Anterior cingulate cortex (tissue), 58 donors: ENCODE measurements at places on chromosomes 4 and X.

DNA sequence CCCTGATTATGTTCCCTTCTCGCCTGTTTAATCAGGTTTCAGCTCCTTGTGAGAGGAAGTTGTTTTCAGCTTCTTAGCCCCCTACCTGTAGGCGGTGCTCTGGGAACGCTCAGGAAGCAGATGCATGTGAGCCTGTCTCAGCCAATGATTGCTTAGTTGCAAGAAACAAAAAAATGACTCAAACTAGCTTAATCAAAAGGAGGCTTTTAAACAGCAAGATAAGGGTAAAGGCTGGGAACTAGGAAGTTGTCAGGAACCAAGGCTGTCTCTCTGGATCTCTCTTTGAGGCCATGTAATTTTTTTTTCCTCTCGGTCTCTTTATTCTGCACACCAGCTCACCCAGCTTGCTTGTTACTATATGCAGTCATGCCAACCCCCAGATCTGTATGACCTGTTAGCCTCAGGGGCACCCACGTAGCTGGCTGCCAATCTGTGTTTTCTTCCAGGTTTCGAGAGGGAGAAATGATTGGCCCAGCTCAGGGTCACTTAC is 109.1 kb downstream of the PTTG2 start:
- no peak for DNase-seq

DNA sequence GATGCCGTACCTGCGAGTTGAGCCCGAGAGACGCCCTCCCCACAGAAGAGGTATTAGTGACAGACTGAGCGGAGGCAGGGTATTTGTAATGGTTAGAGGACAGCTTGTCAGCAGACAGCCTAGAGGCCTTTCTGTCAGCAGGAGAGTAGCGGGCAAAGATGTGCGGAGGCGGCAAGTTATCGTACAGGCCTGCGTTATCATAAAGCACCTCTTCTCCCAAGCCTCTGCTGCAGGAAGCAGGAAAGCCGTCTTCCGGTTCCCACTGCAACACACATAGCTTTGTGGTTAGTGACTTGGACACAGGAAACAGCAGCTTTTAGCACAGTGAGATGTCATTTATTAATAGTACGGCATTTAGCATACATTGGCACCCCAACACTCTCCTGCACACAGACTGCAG is 158.3 kb downstream of the AFAP1 start:
- no peak for DNase-seq

GRCh38 chrX:97168646-97169045 is 284.9 kb downstream of the RPA4 start:
- no peak for DNase-seq

GRCh38 chr4:72817012-72817411 is 248.0 kb upstream of the ADAMTS3 start:
- no peak for DNase-seq

GRCh38 chr4:122434285-122434684 is 22.2 kb downstream of the IL2 start:
- no peak for DNase-seq

DNA sequence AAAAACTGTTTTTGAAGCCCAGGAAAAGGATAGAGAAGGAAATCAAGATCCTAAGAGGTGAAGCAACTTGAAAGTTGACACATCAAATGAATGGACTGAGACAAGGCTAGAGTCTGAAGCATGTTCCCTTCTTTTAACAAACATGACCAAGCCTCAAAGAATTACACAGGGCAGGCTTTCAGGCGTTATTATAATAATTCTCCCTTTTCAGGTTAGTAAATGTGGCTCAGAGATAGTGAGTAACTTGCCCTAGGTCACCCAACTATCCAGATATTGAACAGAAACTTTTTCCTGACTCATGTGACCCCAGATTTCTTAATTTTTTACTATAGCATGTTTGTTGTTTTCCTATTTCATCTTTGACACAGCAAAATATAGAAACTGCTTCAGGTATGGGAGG is 91.7 kb downstream of the PPP1R2C start:
- no peak for DNase-seq

DNA sequence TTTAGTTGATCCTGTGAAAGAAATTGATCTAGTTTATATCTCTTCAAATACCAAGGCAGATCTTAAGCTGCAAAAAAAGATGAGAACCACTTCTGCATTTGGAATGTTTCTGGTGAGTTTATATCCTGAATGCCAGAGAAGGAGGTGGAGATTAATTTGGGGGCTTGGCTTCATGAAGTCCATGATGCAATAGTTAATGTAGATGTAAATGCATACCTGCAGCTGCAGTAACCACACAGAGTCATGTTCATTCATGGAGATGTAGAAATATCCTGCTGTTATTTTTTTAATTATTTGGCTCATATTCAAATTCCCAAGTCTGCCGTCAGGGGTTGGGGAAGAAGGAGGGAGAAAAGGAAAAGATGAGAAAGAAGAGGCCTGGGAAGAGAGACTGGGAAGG is at the start of gene SULT1E1:
Gene SULT1E1 (minus strand): TSS at position 94 of the 400 bp plus-strand sequence. CDS start 2,501 bp downstream, outside the sequence.
- DNase-seq = no peak

DNA sequence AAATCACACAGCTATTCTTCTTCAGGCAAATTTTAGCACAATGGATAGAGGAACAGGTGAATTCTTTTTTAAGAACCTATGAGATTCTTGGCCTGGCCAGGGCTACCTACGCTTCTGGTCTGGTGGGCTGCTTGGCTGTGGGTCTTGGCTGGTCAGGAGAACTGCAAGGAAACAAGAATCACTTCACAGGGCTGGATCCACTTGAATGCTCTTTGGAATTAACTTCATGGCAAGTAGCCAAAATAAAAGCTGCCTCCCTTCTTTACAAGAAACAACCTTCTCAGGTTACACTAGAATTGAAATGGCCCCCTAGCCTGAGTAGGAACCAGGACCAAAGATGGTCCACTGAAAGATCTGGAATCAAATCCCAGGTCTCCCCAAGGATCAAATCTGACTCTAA is 519.1 kb downstream of the IQCM start:
- no peak for DNase-seq

GRCh38 chrX:134711135-134711921 is 53.1 kb upstream of the PLAC1 start:
- DNase-seq = no peak

DNA sequence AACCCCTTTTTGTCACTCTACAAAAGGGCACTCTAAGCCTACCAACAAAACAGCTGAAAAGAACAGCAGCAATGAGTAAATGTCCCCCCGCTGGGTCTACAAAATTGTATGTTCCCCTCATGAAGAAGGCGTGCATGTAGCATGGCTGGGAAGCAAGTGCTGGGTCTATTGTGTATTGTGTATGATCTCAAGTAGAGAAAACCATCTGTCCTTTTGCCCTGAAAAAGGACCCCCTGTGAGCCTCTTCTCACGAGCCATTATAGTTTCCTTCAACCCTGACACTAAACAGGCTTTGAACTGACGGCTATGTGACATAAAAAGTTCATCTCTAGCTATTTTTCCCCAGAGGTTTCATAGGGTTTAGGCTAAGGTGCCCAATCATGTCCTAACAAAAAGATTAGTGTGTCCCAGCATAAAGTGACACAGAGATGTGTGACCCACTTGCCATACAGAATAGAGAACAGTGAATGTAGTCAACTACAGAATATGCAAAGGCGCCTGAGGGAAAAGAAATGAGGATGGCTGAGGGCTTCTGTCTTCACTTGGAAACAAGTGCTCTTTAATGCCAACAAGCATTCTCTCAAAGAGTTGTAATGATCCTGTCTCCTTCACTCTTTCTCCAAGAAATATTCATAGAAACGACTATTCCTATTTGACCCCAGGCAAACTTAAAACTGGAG is 27.3 kb downstream of the COL25A1 start:
- DNase-seq = no peak

GRCh38 chrX:1945879-1946278 is 331.0 kb downstream of the ASMT start:
- no peak for DNase-seq

DNA sequence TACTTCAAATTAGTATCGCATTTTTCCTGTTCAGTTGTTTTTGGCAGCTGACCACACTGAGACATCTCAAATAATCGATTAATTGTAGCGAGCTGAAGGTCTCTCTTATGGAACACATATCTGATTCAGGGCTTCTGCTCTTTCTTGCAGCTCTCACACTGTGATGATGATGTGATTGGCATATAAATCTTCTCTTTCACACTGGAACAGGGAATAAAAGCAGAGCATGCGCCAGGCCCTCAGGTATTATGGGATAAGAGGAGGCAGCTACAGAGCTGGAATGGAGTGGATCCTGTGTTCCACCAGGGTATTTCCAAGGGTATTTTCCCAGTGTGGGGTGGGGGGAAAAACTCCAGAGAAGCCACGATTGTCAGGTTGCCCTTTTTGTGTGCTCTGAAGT is 265.4 kb upstream of the CASK start:
- DNase-seq = no peak

- DNase-seq = no peak
These were observed 211.1 kb upstream of the NUDT6 start for GRCh38 chr4:123133397-123134050.

GRCh38 chrX:35728481-35728880 is 69.7 kb upstream of the MAGEB16 start:
- DNase-seq = no peak

GRCh38 chr4:138861135-138861534 is 154.4 kb upstream of the NOCT start:
- DNase-seq = no peak

- no peak for DNase-seq
These were observed 37.2 kb downstream of the MTM1 start for GRCh38 chrX:150605603-150606002.

DNA sequence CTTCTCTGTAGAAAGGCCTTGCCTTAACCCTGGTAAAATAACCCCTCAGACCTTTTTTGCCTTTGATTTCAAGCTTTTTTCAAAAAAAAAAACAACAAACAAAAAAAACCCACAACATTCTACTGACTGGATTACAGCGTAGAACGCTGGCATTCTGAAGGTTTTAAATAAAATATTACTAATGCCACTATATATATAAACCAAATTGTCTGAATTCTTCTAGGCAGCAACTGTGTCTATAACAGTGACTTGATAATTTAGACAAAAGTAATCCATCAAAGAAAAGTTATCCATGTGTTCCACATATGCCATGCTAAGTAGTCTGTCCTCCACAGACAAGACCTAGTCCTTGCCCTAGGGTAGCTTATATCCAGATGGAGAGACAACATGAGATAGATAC is 33.6 kb upstream of the CXCL8 start:
- no peak for DNase-seq

- DNase-seq = no peak
These were observed 510.1 kb upstream of the AADAT start for GRCh38 chr4:170599894-170600293.

GRCh38 chrX:151397741-151398070 is 700 bp downstream of the VMA21 start:
- no peak for DNase-seq

DNA sequence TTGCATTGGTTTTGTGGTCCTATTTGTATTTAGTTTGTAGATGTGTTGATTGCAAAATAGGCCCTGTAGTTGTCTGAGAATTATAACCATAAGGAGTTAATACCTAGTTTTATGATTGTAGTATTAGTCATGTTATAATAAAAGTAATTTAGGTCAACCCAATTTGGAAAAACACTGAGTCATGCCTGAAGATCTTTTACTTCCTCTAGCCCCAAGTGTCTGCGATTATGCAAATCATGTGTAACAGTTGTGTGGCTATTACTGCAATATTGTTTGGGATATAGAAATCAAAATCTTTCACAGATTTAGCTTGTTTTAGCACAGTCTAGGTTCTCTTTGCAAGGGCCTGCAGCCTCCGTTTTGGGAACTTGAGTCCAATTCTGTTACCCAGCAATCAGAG is 12.6 kb downstream of the SRD5A3 start:
- DNase-seq = no peak

GRCh38 chr4:62058571-62058970 is 858.4 kb downstream of the ADGRL3 start:
- DNase-seq = no peak

- no peak for DNase-seq
These were observed 35.4 kb downstream of the SNX25 start for GRCh38 chr4:185244763-185245162.

- no peak for DNase-seq
These were observed 108.5 kb downstream of the CLDN22 start for GRCh38 chr4:183211533-183211932.

DNA sequence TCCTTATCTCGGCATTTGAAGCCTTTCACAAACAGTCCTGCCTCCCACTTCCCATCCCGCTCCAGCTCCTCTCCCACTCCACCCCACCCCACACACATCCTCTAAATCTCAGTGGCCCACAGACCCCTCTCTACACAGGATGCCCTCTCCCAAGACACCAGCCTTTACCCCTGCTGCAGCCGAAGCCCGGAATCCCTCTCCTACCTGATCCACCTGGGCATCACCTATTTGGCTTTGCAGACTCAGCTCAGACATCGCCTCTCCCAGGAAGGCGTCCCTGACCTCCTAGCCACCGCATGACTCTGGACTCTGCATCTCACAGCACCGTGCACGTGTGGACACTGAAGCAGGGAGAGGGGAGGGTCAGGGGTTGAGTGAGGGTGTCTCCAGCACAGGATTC is 11.5 kb downstream of the PPP2R2C start:
- DNase-seq = no peak

DNA sequence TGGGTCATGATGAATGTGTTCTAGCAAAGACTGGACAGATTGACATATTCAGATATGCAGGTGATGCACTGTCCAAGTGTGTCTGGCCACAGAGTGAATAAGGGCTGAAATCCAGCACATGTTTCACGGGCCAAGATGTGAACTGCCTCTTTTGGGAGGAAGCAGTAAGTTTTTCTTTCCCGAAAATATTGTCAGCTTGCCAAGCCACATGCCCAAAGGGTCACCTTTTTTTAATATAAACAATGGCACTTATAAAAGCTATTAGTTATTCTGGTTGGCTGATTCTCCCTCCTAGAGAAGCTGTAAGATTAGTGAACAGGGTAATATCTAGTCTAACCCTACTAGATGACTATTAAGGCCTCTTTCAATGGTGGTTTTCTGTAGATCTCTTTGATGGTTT is 1.5 kb upstream of the EDNRA start:
- no peak for DNase-seq

DNA sequence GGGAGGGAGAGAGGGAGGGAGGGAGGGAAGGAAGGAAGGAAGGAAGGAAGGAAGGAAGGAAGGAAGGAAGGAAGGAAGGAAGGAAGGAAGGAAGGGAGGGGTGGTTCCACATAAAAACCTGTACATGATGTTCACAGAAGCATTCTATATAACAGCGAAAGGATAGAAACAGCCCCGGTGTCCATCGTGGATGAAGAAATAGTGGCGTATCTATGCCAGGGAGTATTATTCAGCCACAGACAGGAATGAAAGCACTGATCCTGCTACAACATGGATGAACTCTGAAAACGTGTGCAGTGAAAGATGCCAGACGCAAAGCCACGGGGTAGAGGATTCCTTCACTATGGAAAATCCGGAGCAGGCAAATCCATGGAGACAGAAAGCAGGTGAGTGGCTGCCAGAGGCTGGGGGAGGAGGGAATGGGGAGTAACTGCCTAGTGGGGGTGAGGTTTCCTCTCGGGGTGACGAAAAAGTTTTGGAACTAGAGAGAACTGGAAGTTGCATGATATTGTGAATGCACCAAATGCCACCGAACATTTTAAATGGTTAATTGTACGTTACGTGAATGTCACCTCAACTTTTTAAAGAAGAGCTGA is 92.2 kb downstream of the ABLIM2 start:
- DNase-seq = no peak

GRCh38 chr4:185803022-185803421 is 9.0 kb downstream of the SORBS2 start:
- DNase-seq = no peak

- no peak for DNase-seq
These were observed 8.9 kb upstream of the AGA start for GRCh38 chr4:177451108-177451500.

GRCh38 chr4:24639714-24640113 is 55.4 kb upstream of the DHX15 start:
- DNase-seq = no peak

- DNase-seq = no peak
These were observed 48.6 kb downstream of the GPC4 start for GRCh38 chrX:133366735-133367134.

GRCh38 chrX:50812995-50813842 is 775 bp downstream of the SHROOM4 start:
- DNase-seq = peak; percentile 1
